ENCODE measurements at places on chromosomes 1 and 21.
A peak's percentile ranks its signal among the peaks of the same experiment; 100 is the strongest.

DNA sequence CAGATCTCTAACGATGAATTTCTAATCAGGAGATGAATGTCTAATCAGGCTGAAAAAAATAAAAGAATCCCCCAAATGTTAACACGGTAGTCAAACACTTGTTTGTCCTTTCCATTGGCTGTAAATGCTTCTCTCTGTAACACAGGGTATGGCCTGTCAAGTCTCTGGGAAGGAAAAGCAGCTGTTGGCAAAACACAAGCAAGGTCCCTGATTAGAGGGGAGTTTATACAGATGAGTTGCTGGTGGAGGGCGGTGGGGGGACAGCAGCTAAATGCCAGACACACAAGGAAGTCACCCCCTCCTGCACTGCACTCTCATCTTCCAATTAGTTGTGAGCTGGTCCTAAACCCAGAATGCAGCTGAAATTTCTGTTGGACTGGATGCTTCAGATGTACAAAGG, 51.0 kb downstream of the PGBD5 start:
- DNase-seq = no peak

- DNase-seq = no peak
Observed at GRCh38 chr1:234844479-234845031, 234.6 kb upstream of the IRF2BP2 start.

DNA sequence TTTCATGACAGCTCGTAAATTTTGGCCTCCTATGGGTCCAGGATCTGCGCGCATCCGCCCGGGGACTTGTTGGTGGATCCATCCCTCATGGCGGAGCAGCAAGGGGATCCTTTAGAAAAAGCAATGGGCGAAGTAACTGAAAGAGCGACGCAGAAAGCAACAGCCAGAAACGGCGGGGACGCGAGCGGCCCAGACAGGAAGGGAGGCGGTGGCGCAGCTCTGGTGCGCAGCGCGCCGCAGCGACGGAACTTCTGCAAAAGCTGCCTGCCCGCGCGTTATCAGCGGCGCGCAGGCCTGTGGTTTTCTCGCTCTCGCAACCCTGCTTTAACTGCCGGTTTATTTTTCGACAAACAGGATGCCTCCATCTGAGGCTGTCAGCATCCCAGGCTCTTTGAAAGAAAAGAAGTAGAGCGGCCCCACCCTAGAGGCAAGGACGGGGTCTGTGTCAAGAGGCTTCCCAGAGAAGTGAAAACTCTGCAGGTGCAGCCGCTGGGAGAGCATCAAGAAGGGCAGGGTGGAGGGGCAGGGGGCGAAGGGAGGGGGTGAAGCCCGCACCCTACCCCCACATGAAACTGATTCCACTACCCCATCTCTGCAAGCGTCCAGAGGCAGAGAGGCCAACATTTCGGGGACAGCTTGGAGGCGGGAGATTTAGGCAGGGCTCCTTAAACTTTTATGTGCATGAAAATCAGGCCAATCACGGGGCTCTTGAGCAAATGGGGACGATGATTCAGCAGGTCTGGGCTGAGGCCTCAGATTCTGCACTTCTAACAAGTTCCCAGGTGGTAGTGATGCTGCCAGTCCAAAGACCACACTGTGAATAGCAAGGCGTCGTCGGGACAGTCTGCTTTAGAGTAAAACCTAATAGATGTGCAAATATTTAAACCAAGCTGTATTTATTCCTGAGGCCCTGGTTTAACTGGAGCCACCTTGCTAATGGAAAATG, 22.2 kb downstream of the RUNX1 start:
- DNase-seq = no peak

DNA sequence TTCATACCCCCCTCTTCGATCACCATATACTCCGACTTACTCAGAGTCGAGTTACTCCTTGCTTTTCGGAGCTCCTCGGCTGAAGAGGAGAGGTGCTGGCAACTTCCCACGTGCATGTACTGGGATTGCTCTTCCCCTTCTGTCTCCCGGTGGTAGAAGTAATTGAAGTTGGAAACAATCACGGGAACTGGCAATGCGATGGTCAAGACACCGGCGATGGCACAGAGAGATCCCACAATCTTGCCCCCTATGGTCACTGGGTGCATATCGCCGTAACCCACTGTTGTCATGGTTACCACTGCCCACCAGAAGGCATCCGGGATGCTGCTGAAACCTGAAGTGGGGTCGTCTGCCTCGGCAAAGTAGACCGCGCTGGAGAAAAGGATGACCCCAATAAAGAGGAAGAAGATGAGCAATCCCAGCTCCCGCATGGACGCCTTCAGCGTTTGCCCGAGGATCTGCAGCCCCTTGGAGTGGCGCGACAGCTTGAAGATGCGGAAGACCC, 1.5 kb downstream of the KCNA3 start:
- peak; percentile 22 for DNase-seq

DNA sequence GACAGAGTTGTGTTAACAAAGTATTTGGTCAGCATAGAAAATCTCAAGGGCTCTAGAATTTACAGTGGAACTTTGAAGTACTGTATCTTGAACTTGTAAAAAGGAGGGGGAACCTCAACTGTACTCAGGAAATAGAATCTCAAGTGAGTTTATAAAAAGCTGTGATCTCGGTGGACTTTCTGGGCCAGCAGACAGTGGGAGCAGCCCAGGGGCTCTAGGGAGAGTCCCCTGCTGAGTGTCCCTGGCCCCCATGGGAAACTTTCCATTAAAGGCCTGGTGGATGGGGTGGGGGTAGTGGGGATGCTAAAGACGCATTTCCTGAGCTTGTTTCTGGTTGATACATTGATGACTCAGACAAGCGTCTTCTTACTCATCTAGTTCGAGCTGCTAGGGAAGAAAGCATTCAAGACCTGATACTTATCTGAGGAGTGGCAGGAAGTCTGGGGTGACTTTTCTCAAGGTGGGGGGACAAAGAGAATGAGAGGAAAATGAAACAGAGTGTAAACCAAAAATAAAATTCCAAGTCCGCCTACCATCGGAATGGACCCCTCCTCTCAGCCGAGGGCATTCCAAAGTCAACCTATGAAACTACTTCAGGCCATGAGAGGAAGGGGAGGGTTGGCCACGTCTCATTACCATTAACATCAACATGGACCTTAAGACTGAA, 65.5 kb downstream of the NID1 start:
- DNase-seq = no peak

DNA sequence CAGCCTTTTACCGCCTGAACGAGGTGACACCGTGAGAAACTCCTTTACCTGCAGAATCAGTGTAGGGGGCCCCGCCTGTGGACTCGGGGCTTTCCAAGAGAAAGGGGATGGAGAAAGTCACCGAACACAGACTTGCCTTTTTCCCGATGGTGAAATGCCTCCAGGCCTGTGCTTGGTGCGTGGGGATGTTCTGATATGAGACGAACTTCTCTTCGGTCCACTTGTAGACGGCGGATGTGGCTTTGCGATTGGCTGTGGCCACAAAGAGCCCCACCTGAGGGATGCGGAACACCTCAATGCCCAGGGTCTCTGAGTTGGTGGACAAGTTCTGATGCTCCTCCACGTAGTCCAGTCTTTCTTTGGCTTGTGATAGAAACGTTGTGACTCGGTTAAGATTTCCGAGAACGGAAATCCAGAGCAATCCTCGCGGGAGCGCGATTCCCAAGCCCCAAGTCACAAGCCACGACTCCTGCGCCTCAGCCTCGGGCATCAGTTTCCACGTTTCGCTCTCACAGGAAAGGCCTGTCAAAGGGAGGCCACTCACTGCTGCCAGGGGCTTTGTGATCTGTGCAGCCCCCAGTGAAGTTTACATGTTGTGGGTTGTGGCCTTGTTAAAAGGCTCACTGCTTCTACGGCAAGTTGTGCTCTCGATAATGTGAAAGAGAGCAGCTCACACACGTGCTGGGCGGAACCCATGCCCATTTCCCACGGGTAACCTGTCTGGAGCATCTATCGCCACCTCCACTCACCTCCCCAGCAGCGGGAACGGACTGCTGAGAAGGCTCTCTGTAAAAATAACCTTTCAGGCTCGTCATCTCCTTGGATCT, 12.6 kb downstream of the KRTAP10-1 start:
- no peak for DNase-seq

- DNase-seq = no peak
Observed at GRCh38 chr1:202577381-202577780, 132.9 kb downstream of the SYT2 start.

- no peak for DNase-seq
Observed at GRCh38 chr1:17831597-17831996, 76.5 kb downstream of the ACTL8 start.

GRCh38 chr1:198047913-198048312, 108.9 kb upstream of the NEK7 start:
- DNase-seq = no peak

GRCh38 chr21:35575280-35575915, 484.9 kb downstream of the SETD4 start:
- no peak for DNase-seq

GRCh38 chr1:53766831-53767405, 28.0 kb upstream of the GLIS1 start:
- DNase-seq = no peak

- DNase-seq = no peak
Observed at GRCh38 chr1:204692325-204692840, 6.8 kb upstream of the LRRN2 start.

DNA sequence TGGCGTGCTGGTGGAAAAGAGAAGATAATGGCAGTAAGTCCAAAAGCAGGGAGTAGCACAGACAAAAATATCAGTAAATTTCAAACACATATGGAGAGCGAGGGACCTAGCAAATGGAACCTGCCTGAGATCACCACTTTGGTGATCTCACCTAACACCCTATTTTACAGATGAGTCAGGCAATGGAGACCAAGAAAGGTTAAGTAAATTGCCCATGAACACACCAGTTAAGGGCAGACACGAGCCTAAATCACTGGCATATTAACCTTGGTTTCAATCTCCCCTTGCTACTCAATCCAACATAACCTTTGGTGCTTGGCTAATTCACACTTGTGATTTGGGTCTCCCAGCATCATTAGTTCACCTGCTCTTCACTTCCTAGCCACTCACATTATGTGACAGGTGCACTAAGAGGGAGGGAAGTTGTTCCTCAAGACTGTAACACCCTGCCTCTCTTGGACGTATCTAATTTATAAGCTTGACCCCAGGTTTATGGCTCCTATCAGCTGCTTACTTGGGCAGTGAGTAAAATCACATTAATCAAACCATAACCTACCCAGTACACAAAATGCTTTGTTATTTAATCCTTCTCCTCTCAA, 11.5 kb downstream of the ZNF697 start:
- DNase-seq = no peak

GRCh38 chr1:102535829-102536505, 539.2 kb upstream of the OLFM3 start:
- DNase-seq = no peak

DNA sequence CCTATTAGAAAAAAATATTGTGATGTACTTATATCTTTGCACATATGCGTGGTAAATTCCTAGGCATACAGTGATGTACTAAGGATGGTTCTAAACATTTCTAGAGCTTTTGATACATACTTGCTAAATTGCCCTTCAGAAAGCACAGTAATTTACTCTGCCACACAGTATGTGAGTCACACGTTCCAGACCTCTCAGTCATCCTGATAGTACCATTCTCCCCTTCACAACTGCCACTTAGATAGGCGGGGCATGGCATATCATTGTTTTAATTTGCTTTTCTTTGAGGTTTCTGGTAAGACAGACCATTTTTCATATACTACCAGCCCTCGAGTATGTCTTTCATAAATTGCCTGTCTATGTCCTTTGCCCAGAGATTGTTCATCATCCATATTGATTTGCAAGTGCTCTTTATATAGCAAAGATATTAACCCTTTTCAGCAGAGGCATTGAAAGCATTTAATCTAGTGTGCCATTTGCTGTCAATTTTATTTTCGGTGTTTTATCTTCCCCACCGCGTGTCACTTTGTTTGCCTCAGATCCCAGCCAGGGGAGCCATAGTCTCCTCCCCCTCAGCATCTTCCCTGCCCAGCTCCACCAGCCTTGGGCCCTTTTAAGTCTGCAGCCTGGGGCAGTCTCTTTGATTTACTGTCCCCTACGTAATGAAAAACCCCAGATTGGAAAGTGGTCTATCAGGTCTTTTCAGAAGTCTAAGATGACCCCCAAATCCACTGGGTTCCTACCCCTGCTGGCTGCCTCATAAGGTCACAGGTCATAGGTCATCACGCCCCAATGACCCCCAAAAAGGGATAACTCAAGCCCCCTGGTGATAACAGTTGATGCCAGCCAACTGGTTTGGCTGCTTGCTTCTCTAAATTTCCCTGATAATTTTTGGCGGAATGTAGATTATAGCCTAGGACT, 11.8 kb upstream of the PAX7 start:
- DNase-seq = no peak

GRCh38 chr1:58290685-58291372, 255.7 kb downstream of the OMA1 start:
- no peak for DNase-seq

- DNase-seq = no peak
Observed at GRCh38 chr1:209155546-209155945, 428.0 kb upstream of the CAMK1G start.

GRCh38 chr1:94026619-94027380, 94.1 kb downstream of the ABCA4 start:
- no peak for DNase-seq

GRCh38 chr1:204011426-204011825, 61.5 kb upstream of the SOX13 start:
- no peak for DNase-seq

DNA sequence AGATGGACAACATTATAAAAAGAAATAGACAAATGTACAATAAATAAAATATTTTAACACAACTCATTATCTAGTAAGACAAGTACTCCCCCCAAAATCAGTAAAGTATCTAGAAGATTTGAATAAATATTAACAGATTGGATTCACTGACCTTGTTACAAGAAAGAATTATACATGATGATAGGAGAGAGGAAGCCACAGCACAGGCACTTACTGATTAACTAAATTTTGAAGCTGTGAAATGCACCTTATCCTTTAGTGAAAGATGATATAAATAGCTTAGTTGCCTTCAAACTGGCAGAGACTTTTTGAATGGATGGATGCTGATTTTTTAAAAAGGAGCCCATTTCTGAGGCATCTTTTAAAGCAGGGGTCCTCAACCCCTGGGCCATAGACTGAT, 8.5 kb downstream of the CR1 start:
- DNase-seq = no peak

- peak; percentile 94 for DNase-seq
Observed at GRCh38 chr21:40841524-40842196, 5.3 kb downstream of the DSCAM start.

DNA sequence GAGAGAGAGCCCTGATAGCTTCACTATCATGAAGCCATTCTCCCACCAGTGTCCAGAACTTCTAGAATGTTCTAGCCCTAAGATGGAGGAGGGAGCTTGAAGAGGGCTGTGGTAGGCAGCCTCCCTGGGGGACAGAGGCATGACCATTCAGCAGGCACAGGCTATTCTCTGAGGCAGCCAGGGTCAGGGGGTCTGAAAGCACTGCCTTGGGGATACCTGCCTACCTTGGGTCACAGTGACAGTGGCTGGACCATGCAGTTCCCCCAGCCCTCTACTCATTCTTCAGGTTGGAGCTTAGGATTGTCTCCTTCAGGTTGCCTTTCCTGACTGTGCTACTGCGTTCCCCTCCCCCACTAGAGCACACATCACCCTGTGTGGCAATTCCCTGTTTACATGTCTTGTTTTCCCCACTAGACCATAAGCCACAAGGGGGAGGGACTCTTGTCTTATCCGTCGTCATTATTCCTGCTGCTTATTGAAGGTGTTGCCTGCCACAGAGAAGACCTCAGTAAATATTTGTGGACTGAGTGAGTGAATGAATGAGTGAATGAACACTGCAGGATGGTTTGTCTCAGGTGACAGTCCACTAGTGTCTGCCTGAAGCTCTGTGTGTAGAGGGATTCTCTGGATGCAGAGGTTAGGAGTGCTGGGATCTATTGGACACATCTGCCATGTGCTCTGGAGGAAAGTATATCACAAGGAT, 5.2 kb downstream of the ZDHHC18 start:
- peak; percentile 1 for DNase-seq

Data from NCI-H345 (cell line).